ENCODE measurements at places on chromosomes 11 and 22.

DNA sequence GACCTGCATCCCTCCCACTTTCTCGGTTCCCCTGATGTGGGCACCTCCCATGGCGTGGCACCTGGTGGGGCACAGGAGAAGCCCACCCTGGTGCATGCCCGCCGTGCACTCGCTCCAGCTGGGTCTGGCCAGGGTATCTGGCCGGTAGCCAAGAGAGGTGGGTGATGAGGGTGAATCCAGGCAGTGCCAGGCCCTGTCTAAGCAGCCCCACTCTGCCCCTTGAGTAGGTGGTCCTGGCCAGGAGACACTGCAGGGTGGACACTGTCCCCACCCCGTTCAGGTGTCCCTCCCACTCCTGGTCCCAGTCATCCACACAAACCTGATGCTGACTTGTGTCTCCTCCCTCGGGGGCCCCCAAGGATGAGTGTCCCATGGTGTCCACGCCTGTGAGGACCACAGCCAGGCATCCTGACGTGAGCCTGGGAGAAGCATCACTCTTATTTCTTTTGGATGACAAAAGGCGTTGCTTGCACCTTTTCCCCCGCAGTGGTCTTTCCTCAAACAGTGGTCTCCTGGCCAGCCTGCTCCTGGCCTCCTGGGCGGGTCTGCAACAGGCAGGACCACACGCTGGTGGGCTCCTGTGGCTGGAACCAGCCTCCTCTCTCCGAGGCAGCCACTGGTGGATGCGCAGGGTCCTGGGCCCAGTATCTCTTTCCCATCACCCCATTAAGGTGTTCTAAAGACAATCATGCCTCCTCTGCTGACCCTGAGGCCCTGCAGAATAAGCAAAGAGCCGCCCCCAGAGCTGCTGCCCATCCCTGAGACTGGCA is 922.3 kb downstream of the BRD1 start:
- DNase-seq = no peak

GRCh38 chr11:97703851-97704250 is 1314.0 kb downstream of the JRKL start:
- DNase-seq = no peak

DNA sequence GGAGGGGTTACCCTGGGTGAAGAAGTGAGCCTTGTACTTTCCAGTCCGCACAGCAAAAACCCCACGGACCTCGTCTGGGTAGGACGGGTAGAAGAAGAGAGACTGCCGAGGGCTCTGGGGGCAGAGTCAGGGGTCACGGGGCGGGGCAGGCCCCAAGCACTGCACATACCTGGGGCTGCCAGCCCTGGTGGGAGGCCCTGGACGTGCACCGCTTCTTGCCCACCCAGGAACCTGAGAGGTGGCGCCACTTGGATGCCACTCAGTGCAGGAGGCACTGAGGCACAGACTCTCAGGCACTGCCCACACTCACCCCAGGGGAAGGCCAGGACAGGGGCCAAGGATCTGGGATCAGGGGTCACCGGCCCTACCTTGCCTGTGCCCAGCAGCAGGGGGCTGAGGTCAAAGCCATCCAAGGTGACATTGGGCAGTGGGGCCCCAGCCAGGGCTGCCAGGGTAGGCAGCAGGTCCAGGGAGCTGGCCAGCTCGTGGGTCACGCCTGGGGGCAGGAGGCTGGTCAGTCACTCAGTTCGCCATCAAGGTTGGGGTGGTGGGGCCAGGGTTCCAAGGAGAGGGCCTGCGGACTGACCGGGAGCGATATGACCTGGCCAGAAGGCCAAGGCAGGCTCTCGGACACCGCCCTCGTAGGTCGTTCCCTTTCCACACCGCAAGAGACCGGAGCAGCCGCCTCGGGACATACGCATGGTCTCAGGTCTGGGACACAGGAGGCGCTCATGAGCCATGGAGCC is 2.2 kb downstream of the ARSA start:
- DNase-seq = no peak

DNA sequence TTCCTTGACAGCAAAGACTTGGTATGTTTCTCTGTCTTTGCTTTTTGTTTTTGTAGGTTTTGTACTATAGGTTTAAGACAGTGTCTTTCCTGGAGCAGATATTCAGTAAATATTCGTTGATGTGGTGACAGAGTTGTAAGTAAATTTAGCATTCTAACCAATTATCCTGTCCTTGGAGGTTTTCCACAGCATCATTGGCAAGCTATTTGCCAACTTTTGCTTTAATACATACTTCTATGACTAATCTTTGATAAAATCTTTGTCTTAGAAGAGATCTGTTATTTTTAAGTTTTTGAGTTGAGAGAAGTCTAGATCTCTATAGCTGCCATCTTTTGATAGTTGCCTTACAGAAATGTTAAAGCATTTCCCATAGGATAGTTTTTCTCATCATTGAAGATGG is 3.8 kb downstream of the USP47 start:
- no peak for DNase-seq

DNA sequence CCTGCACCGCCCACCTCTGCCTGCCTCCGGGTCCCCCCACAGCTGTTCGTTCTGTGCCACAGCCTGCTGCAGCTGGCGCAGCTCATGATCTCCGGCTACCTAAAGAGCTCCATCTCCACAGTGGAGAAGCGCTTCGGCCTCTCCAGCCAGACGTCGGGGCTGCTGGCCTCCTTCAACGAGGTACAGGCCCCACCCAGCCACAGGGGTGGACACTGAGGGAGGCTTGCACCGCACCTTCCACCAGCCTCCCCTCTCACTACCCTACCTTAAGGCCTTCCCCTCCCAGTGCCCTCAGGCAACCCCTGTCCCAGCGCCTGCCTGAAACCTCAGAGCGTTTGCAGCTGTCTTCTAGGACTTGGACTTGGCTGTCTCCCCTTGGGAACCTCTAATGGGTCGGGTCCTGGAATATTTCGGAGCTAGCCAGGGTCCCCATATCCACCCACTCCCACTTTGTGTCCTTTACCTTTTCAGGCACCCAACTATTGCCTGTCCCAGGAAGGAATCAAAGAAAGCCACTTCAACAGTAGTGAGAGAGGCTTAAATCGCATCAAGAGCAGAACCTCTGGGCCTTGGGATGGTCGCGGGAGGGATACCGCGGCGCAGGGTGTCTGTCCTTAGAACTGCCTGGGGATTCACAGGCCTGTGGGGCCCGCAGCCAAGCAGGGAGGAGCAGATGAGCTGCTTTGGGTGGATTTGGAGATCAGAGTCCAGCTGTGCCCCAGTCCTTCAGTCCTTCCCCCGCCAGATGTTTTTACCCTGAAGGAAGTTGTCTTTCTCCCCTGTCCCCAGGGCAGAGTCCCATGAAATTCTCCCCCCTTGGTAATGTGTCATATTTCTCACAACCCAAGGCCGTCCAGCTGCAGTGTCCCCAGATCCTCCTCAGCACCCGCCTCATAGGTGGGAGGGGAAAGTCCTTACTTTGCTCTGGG is 13.3 kb downstream of the SLCO2B1 start:
- no peak for DNase-seq

DNA sequence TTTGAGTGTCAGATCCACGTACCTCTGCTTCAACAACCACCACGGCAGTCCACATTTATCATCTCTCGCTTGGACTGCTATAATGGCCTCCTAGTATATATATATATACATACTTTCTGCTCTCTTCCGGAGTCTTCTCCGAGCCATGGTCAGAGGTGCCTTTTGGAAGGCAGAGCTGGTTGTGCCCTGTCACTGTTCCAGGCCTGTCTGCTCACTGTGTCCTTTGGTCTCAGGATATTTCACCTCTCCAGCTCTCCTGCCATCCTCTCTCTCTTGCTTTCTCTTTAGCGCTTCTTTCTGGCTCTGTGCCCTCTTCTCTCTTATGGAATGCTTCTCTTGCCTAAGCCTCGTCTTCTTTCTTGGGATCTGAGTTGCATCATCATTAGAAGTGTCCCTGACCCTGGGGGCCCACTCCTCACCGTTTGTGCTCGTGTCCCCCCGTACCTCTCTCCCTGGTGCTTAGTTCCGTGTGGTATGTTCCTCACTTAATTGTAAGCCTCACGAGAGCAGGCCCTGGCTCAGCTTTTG is 86.1 kb upstream of the RASSF10 start:
- DNase-seq = no peak
